Activated CD8-positive, alpha-beta memory T cell treated with anti-CD3 and anti-CD28 coated beads, Interleukin-2, amount 50 U/mL, for 48 hours (primary cell): ENCODE measurements at places on chromosomes 13 and 19.

- DNase-seq, result no peak
Measured at GRCh38 chr13:92483894-92484293, 742.7 kb upstream of the GPC6 start.

DNA sequence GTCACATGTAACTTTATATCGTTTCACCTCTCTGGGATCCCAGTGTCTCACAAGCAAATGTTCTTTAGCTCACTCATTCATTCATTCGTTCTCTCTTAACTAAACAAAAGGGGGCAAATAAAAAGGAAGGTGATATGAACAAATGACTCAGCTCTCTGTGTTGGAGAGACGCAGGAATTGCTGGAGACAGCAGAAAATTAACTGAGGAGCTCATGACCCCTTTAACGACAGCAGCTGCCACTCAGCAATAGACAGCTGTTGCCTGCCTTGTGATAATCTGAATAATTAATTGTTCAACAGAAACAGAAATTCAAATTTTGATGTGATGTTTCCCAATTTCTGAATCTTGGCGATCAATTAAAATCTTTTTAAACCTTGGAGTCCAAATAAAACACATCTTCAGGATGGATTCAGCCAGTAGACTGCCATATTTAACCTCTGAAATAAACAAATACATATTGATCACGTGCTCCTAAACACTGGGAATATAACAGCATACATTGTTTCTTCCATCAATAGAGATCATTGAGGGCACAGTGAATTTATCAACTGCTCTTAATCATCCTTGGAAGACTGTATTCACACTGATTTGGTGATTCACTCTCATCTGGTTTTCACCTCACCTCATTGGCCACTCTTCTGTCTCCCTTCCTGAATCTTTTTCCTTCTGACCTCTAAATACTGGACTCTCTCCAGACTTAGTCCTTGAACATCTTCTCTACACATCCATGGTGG is 63.3 kb downstream of the MBNL2 start:
- no peak for DNase-seq

GRCh38 chr19:17370026-17370587 is 7.0 kb downstream of the PLVAP start:
- DNase-seq, result no peak

DNA sequence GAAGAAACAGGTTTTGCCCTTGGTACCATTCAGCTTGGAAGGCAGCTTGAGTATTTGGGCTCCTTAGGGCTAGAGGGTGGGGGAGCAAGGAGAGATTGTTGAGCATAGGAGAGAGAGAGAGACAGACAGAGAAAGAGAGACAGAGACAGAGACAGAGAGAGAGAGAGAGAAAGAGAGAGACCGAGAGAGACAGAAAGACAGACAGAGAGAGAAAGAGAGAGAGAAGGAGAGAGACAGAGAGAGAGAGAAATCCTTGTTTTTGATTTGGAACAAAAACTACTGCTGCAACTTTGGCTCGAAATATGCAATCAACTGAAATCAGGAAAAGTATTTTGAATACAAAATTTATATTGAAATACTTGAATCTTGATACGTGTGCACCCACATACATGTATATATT is 85.8 kb upstream of the ZNF536 start:
- DNase-seq, result no peak

GRCh38 chr13:44426461-44426860 is 52.8 kb downstream of the SERP2 start:
- DNase-seq, result no peak

DNA sequence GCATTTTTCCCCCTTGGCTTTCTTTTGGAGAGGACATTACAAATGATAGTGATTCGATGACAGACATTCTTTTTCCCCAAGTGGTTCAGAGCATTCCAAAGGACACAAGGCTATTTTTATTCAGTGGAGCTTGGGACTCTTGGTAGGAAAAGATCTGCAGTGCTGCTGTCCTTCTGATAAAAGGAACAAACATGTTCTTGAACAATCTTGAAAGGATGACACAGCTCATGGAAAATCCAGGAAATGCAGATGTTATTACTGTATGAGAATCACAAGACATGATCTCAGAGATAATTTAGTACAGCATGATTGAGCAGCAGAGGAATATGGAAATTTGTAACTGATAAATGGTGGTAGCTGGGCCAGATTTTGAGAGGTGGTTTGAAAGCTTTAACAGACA is 96.2 kb upstream of the RFC3 start:
- DNase-seq, result no peak

- DNase-seq, result no peak
Measured at GRCh38 chr19:17754634-17755442, 3.6 kb downstream of the FCHO1 start.

DNA sequence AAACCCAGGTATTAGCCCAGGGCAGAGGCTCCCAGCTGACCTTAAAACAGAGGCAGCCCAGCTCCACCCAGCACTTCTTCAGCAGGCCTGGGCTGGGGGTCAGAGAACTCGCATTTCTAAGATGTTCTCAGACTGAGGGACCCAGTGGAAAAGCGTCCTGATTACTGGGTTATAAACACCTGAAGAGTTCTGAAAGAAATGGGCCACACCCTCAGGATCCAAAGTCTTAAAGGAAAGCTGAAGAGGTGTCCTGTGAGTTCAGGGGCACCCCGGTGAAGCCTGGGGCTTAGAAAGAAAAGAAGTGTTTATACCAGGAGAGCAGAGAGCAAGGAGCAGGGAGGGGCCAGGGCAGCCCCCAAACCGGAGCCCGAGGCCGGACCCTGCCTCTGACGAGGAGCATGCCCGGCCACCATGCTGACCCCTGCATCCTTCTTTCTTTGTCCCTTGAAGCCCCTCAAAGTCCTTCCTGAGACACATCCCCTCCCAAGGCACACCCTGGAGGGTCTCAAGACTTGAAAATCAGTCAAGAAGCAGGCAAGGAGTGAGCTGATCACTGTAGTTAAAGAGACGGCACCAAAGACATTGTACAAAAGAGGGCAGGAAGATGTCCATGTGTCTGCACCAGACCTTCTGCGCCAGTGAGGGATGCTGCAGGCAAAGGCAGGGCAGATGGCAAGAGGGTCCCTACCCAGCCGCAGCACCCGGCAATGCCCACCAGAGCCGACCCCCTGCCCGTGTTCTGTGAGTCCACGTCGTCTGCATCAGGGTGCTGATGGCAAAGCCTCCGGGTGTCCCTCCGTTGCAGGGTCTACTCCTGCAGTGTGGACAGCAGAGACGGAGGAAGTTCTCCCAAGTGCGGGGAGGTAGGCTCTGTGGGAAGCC is 10.6 kb upstream of the RAB20 start:
- no peak for DNase-seq

GRCh38 chr13:68099631-68100030 is 869.5 kb upstream of the PCDH9 start:
- DNase-seq, result no peak

DNA sequence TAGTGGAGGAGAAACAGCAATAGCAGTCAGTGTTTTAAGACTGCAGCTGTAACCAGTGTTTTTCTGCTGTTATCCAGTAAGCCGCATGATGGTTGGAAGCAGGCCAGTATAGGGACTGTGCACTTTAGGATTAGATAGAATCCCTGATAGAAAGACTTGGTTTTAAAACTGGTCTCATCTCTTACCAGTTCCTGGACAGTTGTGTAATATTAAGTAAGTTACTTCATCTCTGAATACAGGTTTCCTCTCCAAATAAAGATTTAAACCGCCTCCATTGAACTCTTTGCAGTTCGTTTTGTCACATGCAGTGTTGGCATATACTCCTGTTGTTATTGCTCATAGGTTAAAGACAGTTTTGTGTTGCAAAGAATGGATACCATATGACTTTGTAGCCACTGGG is 25.6 kb downstream of the URI1 start:
- no peak for DNase-seq

DNA sequence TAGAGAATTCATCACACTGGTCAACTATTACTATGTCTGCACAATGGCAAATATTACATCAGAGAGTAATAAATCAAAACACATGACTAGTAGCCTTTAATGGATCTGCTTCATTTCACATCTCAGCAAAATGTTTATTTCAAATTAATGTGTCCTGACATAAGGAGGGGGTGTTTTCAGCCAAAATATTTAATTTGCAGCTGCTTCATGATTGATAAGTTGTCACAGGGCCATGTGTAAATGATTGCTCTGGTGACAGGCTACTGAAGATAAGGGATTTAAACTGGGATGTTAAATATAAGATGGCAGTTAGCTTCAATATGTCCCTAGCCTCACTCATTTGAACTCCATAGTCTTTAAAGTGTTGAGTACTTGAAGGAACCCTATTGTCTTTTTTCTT is 303.3 kb downstream of the OXGR1 start:
- DNase-seq, result no peak
